ENCODE measurements at places on chromosomes 3 and 15.
A peak's percentile ranks its signal among the peaks of the same experiment; 100 is the strongest.

GRCh38 chr3:16211176-16211904, 36.9 kb downstream of the GALNT15 start:
- no peak for DNase-seq

- DNase-seq, result no peak
Observed at GRCh38 chr3:149449799-149450198, 24.7 kb upstream of the TM4SF4 start.

DNA sequence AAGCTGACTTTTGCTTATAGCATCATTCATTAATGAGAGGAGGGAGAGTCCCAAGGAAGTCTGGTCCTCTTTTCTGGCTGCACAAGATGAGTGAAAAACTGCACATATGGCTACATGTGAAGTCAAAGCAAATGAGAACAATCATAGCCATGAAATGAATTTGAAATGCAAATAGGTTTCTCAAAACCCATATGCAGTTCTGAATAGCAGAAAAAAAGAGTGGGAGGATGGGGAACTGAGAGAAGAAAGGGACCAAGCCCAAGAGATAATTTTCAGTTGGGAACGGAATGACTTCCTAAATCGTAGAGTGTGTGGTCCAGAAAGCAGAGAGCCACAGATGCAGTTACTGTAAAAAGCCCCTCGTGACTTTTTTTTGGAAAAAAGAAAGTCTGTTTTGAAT, 66.3 kb downstream of the GTPBP8 start:
- no peak for DNase-seq

GRCh38 chr3:102215166-102215565, 219.6 kb upstream of the ZPLD1 start:
- DNase-seq, result no peak

- DNase-seq, result no peak
Observed at GRCh38 chr3:116050311-116050915, 394.9 kb downstream of the LSAMP start.

DNA sequence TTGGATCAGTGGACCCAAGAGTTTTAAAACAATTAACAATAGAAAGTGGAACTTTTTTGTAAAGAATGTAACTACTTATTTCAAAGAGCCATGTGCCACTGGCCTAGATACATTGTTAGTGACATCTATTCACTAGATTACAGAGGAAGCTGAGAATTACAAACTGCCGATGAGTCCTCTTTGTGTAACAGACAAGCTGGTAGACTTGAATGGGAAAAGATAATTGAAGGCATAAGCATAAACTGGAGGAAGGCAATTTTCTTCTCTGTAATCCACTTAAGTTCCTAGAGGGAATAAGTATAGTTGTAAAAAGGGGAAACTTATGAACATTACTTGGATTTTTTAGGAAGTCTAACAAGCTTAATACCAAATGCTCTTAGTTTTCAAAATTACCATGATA, 15.1 kb downstream of the THUMPD3 start:
- DNase-seq, result no peak

DNA sequence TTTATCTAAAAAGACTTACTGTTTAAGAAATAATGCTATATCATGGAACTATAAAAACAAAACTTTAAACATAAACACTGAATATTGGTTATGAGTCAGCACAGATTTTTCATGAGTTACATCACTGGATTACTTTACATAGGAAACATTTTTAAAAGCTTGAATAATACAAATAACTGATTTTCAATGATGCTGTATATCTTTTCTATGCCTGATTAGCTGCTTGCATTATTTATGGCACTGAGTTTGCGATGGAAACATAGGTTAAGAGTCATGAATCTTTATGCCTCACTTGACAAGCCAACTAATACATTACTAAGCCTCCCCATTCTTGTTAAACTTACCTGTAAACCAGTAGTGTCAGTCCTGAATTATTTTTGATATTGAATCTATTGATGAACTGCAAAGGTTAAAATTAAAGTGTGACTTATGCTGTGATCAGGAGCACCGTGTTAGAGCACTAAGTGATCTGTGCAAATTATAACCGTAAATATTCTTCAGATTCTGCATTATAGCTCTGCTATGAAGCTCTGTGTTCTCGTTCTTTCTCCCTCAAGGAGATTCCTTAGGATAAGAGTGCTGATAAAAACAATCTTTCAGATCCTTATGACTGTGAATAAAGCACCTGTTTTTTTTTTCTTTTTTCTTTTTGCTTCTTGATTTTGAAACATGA, 437.3 kb upstream of the BCHE start:
- peak; percentile 48 for DNase-seq
